Bronchial epithelial cell (primary cell): ENCODE measurements at places on chromosomes 3 and 15. TPM values are rescaled to one million over a fixed set of nuclear protein-coding genes. Genes with fewer than 3 reads are reported as not detected.

GRCh38 chr3:32467333-32468070, 35.1 kb downstream of the CMTM6 start:
- peak; percentile 40 for DNase-seq

- DNase-seq, result peak; percentile 55
Observed at GRCh38 chr15:59741274-59741906, 52.3 kb upstream of the BNIP2 start.

- no peak for DNase-seq
Observed at GRCh38 chr3:70899816-70900215, 587.4 kb upstream of the MDFIC2 start.

The STAB1 gene
- total RNA-seq, result under 0.01 and 0.13 TPM in 2 replicates

The GLDN gene
- total RNA-seq, result 0.13 and 0.26 TPM in 2 replicates
